ELR (cell line): ENCODE measurements at places on chromosomes 1 and 21.

DNA sequence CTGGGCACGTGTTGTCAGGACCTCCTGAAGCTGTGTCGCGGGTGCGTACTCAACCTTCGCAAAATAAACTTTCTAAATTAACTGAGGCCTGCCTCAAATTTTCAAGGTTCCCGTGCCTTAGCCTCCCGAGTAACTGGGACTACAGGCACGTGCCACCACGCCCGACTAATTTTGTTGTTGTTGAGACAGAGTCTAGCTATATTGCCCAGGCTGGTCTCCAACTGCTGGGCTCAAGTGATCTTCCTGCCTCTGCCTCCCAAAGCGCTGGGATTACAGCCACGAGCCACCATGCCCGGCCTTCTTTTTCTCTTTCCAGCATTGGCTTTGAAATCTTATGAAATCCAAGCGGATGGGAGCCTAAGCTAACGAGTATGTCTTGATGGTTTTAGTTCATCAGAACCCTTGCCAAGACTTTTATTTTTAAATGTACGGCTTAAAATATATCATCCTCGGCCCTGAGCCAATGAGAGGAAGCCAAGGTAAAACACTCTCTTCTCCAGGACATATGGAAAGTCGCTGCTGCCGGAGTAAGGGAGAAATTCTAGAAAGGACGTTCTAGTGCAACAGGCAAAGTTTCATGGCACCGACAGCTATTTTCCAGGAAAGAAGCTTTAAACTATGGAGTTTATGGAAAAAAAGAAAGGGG is 12.7 kb upstream of the ERVH48-1 start:
- no peak for DNase-seq

DNA sequence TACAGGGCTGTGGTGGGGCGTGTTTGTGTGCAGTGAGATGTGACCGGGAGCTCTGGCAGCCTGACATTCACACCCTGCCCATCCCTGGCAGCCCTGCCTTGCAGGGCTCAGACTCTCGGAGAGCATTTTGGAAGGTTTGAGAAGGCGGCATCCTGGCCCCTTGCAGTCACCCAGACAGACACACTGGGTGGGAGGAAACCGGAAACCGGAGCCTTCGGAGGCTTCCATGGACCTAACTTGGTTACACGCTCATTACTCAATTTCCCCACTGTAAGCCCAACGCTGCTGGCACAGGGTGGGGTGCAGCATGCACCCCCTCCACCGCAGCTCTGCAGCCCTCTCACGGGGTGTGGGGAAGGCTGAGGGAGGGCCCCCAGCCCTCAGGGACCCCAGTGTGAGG is 22.2 kb upstream of the RSPO1 start:
- DNase-seq = no peak

- no peak for DNase-seq
Observed at GRCh38 chr1:60965280-60965854, 117.0 kb upstream of the NFIA start.

DNA sequence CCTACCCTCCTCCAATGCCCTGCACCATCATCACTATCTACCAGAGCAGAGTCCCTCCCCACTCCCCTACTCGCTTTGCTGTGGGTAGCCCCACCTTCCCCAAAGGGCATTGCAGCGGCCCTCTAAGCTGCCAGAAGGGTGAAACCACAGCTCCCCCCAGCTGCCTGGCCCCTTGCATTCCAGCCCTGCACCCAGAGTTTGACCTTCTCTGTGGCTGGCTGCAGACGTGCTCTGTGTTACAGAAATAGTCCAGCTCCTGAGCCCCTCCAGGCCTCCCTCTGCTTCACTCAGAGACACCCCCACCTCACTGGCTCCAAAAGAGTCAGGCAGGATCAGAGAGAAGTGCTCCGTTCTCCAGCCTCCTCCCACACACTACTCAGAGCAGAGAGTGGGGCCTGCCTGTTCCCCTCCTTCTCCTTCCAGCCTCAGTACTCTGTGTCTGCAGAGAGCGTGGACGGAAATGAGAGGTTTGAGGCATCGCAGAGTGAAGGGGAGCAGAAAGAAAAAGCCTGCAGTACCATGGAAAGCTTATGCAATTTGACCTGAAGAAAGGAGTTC is 63.2 kb downstream of the PLEKHA6 start:
- DNase-seq = peak; percentile 75

DNA sequence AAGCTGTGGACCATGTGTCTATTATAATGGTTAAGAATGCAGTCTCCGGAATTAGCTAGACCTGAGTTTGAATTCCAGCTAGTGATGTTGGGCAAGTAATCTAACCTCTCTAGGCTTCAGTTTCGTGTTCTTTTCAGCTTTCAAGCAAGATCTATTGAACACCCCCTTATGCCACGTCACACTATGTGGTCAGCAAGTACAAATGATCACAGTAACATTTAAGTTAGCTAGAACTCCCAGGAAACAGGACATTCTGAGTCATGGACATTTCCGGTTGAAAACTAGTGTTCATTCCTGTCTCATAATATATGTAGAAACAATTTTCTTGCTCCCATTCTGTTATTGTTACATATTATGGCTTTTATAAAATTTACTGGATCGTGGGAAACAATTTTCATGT is 34.0 kb upstream of the NHLH2 start:
- peak; percentile 88 for DNase-seq

DNA sequence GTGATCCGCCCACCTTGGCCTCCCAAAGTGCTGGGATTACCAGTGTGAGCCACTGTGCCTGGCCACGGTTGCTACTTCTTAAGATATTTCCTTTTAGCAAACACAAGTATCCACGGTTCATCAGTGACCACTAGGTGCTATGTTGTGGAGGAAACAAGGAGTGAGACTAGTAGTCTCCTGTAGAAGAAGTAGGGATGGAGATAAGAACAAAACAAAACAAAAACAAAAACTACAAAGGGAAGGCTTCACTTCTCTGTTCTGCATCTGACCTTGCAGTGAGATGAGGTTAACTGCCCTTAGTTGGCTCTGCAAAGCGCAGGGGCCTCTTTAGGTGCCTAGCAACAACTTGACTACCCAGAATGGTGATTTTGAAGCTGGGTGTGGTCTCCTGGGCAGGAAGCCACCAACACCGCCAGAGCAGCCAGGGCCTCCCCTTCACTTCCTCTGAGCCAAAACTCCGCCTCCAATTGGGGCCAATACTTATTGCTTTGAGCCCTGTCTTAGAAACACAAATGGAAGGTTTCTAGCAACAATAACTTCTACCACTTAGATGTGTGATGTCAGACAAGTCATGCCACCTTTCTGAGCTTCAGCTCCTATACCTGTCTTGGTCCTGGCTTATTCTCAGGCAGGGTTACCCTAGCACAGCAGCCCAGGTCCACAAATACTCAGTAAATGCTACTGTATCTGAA is 12.8 kb upstream of the CDC42 start:
- DNase-seq = peak; percentile 62

GRCh38 chr1:205993068-205993467 is 10.1 kb downstream of the RAB7B start:
- no peak for DNase-seq

- DNase-seq = peak; percentile 33
Observed at GRCh38 chr1:72845381-72845780, 563.0 kb upstream of the NEGR1 start.

GRCh38 chr1:47399138-47399845 is 16.8 kb upstream of the FOXE3 start:
- DNase-seq = no peak

DNA sequence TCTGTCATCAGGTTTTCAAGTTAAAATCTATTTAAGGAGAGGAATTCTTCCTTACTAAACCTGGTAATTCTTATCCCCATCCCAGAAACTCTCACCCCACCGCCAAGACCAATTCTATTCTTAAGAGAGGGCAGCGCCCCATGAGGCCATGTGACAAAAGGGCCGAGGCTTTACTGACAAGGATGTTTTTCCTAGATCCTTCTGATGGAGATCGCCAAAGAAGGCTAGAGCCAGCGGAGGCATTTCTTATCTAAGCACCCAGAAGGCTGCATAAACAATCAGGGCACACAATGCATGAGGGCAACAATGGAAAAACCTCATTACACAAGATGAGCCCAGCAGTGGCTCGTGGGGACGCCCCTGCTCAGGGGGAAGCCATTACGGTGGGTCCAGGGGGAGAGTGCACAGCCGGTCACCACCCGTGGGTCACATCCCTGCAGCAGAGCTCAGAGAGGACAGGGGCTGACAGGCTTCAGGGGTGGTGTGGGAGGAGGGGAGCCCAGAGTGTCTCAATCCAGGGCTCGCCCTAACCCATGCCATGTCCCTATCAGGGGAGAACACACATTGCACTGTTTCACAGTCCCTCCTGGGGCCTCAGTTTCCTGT is 88.7 kb downstream of the ITPKB start:
- no peak for DNase-seq

GRCh38 chr1:1305300-1306069 is 2.2 kb downstream of the ACAP3 start:
- DNase-seq = peak; percentile 86
